ENCODE measurements at places on chromosomes 12 and 14. TPM values are rescaled to one million over a fixed set of nuclear protein-coding genes. Genes with fewer than 3 reads are reported as not detected.

GRCh38 chr12:119673634-119674033, 5.7 kb downstream of the PRKAB1 start:
- H3K4me3 ChIP-seq, result no peak overlapping the region
- H3K27me3 ChIP-seq, result no peaks in the 10 kb centered on the region
- peaks cover 15% of the 10 kb centered on the region for H3K4me1 ChIP-seq
- peak; percentile 58 for DNase-seq
- no peak overlapping the region for H3K27ac ChIP-seq

DNA sequence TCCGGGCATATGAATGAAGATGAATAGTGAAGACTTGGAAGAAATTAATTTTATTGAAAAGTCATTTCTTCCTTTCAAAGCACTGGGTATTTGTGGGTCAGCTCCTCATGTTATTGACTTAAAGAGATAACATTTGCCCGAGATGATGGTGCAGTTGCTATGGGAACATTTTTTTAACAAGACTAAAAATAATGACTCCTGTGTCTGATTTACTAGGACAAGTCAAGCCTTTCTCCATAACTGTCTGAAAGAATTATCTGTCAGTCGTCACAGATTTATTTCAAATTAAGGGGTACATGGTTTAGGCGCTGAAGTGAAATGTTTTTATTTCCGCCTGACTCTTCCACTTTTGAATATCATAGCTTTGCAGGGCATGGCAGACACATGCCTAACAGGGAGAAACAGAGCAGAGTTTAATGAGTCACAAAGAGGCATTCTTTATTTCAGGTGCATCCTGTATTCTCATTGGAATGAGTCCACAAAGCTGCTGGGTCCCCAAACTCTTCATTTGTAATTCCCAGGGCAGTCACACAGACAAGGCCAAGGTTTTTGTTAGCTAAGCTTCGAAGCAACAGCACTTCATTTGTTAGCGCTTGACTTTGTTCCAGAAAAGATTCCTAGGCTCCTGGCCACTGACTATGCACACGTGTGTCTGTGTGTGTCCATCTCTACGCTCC, 4.3 kb upstream of the GPHB5 start:
- no peak for DNase-seq
- H3K36me3 ChIP-seq, result no peaks in the 10 kb centered on the region
- no peaks in the 10 kb centered on the region for H3K27me3 ChIP-seq
- no peaks in the 10 kb centered on the region for H3K4me1 ChIP-seq
- no peak overlapping the region for H3K27ac ChIP-seq
- H3K4me3 ChIP-seq, result no peak overlapping the region

DNA sequence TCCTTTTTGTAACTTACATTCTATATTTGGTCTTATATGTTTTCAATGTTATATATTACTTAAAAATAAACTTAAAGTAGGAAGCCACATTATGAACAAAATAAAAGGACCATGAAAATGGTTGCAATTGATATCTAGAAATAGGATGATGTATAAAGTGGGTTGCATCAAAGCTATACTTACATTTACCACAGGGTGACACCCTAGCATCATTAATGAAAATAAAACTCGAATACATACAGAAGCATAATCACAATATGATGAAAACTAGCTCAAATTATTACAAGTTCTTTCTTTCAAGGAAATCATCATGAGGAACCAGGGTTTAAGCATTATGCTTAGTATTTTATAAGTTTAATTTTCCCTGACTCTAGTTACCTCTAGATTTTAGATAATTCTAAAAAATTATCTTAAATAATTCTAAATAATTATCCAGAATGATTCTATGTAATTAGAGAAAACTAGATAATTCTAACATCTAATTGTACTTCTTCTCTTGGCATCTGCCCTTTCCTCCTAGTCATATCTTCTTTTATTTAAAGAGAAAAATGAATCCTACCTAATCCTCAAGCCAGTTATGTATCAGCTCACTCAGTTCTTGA, 31.2 kb downstream of the TAS2R7 start:
- H3K4me1 ChIP-seq, result no peaks in the 10 kb centered on the region
- no peak for DNase-seq
- peaks cover 16% of the 10 kb centered on the region for H3K27me3 ChIP-seq
- no peaks in the 10 kb centered on the region for H3K36me3 ChIP-seq

DNA sequence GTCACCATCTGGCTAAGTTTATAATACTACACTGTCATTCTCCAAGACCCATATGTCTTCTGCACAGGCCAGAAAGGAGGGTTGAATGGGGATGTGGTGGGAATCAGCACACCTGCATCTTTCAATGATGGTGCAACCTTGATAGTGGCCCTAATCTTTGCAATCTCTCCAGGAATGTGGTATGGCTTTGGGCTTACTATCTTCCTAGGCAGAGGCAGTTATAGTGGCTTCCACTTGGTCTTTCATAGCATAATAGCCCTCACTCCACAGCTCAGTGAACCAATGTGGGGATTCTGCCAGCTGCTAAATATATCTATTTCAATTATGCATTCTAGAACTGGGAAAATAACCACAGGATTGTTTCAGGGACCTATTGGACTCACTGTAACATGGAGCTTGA, 61.8 kb upstream of the ATP2B1 start:
- DNase-seq, result no peak
- H3K4me3 ChIP-seq, result no peak overlapping the region
- no peaks in the 10 kb centered on the region for H3K27me3 ChIP-seq
- no peaks in the 10 kb centered on the region for H3K4me1 ChIP-seq
- H3K36me3 ChIP-seq, result no peaks in the 10 kb centered on the region
- H3K27ac ChIP-seq, result no peak overlapping the region

DNA sequence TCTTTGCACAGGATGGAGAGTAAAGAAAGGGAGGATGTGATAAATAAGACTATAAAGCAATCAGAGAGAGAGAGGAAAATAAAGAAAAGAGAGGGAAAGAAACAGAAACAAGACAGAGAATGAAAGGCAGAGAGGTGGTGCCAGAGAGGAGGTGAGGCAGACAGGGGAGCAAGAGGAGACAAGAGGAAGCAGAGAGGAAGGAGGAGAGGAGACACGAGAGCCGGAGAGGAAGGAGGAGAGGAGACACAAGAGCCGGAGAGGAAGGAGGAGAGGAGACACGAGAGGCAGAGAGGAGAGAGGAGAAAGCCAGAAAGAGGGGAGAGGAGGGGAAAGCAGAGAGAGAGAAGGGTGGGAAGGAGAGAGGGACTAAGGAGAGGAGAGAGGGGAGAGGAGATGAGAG, 125.2 kb downstream of the PAPOLA start:
- H3K4me1 ChIP-seq, result no peaks in the 10 kb centered on the region
- H3K27me3 ChIP-seq, result peaks cover 8% of the 10 kb centered on the region
- no peak overlapping the region for H3K27ac ChIP-seq
- DNase-seq, result no peak
- no peak overlapping the region for H3K4me3 ChIP-seq

- no peaks in the 10 kb centered on the region for H3K36me3 ChIP-seq
- H3K4me3 ChIP-seq, result no peak overlapping the region
- H3K4me1 ChIP-seq, result no peaks in the 10 kb centered on the region
- H3K27ac ChIP-seq, result no peak overlapping the region
- no peak for DNase-seq
- H3K27me3 ChIP-seq, result no peaks in the 10 kb centered on the region
Measured at GRCh38 chr14:25095736-25096437, 45.9 kb upstream of the STXBP6 start.

- H3K27ac ChIP-seq, result no peak overlapping the region
- no peak for DNase-seq
- no peaks in the 10 kb centered on the region for H3K36me3 ChIP-seq
- peaks cover 17% of the 10 kb centered on the region for H3K4me1 ChIP-seq
Measured at GRCh38 chr14:68229423-68230100, 410.0 kb downstream of the RAD51B start.

DNA sequence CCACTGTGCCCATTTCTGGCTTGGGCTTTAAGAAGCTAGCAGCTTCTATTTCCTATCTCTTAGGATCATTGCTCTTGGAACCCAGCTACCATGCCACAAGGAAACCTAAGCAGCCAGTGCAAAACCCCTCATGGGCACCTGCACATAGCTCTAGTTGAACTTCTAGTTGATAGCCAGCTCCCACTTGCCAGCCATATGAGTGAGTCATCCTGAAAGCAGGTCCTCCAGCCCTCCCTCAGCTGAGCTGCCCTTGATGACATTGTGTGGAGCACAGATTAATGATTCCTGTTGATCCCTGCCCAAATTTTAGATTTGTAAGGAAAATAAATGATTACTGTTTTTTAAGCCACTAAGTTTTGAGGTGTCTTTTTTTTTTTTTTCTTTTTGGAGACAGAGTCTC, 234.2 kb upstream of the FBXO33 start:
- H3K4me3 ChIP-seq, result no peak overlapping the region
- peak; percentile 28 for DNase-seq
- H3K27ac ChIP-seq, result no peak overlapping the region
- no peaks in the 10 kb centered on the region for H3K27me3 ChIP-seq

DNA sequence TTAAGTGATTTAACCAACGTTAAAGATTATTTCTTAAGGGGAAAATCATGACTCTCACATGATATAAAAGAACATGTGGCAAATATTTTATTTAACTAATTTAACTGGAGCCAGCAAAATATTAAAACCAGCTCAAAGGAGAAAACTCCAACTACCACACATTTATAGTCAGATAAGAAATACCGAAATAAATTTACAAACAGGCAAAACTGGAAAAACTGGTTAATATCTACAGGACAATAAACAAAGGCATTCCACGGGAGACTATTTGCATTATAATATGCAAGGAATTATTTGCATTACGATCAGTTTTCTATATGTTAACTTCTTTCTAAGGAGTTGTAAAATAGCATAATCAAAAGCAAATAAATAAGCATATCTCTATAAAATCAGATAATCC, 13.8 kb upstream of the BCL2L14 start:
- DNase-seq, result no peak
- H3K27ac ChIP-seq, result no peak overlapping the region
- no peak overlapping the region for H3K4me3 ChIP-seq

GRCh38 chr12:12238605-12239004, 28.2 kb downstream of the LRP6 start:
- H3K4me1 ChIP-seq, result no peaks in the 10 kb centered on the region
- no peak overlapping the region for H3K27ac ChIP-seq

DNA sequence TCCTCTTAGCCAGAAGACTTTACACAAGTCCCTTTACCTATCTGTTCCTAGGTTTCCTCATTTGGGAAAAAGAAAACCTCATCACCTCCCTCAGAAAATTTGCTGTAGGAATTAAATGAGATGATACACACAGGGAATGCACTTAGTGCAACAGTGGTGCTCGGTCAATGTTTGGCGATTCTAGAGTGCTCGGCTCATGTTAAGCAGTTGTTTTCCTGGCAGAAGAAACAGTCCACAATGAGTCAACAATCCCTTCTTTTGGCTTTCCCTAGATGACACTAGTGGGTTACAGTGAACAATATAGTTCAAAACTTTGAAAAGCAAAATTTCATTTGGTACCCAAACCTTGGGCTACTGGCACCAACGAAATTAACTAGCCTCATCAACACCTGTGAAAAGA, 3.9 kb upstream of the TMEM233 start:
- no peak overlapping the region for H3K27ac ChIP-seq
- peaks cover 18% of the 10 kb centered on the region for H3K27me3 ChIP-seq
- no peak for DNase-seq
- no peak overlapping the region for H3K4me3 ChIP-seq
- H3K4me1 ChIP-seq, result peaks cover 5% of the 10 kb centered on the region
- no peaks in the 10 kb centered on the region for H3K36me3 ChIP-seq

GRCh38 chr12:109595321-109595902, 21.8 kb downstream of the MVK start:
- H3K27ac ChIP-seq, result no peak overlapping the region
- no peaks in the 10 kb centered on the region for H3K36me3 ChIP-seq
- H3K27me3 ChIP-seq, result no peaks in the 10 kb centered on the region
- H3K4me1 ChIP-seq, result no peaks in the 10 kb centered on the region
- H3K4me3 ChIP-seq, result no peak overlapping the region

- DNase-seq, result no peak
- H3K27ac ChIP-seq, result no peak overlapping the region
- no peaks in the 10 kb centered on the region for H3K36me3 ChIP-seq
- H3K4me3 ChIP-seq, result no peak overlapping the region
- H3K27me3 ChIP-seq, result no peaks in the 10 kb centered on the region
Measured at GRCh38 chr12:10940389-10940788, 1.3 kb upstream of the TAS2R14 start.

DNA sequence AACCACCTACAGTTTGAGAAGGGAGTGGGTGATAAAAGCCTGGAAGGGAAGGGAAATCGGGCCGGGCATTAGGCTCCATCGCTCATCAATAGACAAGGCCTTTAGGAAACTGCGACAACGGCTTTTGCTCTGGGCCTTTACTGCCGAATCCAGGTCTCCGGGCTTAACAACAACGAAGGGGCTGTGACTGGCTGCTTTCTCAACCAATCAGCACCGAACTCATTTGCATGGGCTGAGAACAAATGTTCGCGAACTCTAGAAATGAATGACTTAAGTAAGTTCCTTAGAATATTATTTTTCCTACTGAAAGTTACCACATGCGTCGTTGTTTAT, 261 bp upstream of the RNU7-1 start:
- H3K27ac ChIP-seq, result peak overlapping the region; percentile 95
- no peaks in the 10 kb centered on the region for H3K27me3 ChIP-seq
- DNase-seq, result peak; percentile 90
- no peaks in the 10 kb centered on the region for H3K36me3 ChIP-seq
- no peak overlapping the region for H3K4me3 ChIP-seq
- H3K4me1 ChIP-seq, result peaks cover 25% of the 10 kb centered on the region

DNA sequence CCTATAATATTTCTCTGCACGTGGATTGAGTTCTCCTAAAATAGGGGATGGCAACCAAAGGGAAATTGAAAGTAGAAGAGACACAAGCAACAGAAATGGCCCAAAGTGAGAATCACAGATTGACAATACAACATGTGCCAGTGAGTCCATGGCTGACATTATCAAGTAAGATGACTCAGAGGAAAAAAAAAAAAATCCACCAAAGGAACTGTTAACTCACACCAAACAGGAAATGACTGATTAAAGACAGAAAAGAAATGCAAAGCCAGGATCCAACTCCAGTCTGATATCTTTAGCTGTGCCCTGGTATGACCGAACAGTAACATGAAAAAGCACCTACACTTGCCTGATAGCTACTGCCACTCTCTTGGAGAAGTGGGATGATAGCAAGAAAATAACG, 485.0 kb downstream of the PRKD1 start:
- no peaks in the 10 kb centered on the region for H3K27me3 ChIP-seq
- no peak overlapping the region for H3K4me3 ChIP-seq
- H3K27ac ChIP-seq, result no peak overlapping the region
- no peaks in the 10 kb centered on the region for H3K4me1 ChIP-seq
- DNase-seq, result no peak

FLVCR2 gene
- total RNA-seq, result 18.6 TPM

SLC2A13 gene
- total RNA-seq, result 29.2 TPM

SLC38A4 gene
- 0.99 TPM for total RNA-seq

CCDC91 gene
- total RNA-seq, result 39.6 TPM

SLC39A5 gene
- not detected for total RNA-seq

ST8SIA1 gene
- 10.0 TPM for total RNA-seq

NFE2 gene
- total RNA-seq, result not detected

NYNRIN gene
- 6.0 TPM for total RNA-seq

POTEG gene
- total RNA-seq, result not detected
